Activated gamma-delta T cell treated with Interleukin-2 at 50 U/mL for 16 hours (primary cell): ENCODE measurements at places on chromosomes 1 and 21.

DNA sequence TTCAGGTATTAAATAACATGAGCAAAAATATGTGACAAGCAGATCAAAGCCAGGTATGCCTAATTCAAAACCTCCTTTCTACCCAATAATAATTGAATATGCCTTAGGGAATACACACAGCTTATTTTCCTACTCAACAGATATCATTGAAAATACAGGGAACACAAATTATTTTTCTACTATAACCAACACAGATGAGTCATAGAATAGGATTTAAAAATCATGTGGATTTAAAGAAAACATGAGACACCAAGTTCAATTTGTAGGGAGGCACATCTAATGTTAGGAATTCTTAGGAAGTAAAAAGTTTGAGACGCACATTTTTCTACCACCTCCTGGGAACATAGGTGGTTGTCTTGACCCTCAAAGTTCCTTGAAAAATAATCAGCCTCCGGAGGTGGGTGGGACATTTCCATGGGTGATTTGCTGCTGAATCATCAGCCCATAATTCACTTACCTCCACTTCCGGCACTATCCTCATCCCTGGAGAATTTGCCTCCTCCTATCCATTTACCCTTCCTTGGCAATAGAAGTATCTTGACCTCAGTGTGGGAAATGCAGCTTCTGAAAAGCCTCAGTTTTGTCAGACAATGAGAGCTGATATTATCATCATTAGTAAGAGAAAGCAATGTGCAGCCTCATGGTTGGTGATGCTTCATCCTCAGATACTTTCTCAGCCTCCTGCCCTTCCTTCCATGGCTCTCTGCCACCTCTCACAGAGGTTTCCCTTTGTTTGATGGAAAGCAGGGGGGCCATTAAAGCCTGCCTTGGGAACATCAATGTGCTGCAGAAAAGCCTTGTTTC, 33.5 kb upstream of the RGS4 start:
- no peak for DNase-seq

DNA sequence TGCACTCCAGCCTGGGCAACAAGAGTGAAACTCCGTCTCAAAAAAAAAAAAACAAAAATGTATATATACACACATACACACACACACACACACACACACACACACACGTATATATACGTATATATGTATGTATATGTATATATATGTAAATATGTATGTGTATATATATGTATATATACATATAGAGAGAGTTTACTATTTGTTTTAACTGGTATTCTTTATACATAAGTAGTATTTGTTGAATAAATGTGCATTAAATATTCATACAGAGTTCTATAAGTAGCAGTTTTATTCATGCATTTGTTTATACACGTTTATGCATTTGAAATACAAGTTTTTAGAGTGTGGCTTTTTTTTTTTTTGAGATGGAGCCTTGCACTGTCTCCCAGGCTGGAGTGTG, 113.6 kb downstream of the ZMYM4 start:
- no peak for DNase-seq

DNA sequence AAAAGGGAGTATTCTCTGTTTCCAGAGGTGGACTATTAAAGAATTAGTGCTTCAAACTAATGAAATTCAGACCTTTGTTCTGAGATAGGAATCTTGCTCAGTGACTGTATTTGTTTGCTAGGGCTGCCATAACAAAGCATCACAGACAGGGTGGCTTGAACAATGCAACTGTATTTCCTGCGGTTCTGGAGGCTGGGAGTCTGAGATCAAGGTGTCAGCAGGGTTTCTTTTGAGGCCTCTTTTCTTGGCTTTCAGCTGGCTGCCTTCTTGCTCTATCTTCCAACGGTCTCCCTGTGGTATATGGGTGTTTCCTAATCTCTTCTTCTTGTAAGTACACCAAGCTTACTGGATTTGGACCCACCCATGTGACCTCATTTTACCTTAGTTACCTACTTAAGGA, 264.6 kb upstream of the PROX1 start:
- no peak for DNase-seq

- no peak for DNase-seq
Measured at GRCh38 chr21:32768530-32768929, 3.0 kb downstream of the PAXBP1 start.

- DNase-seq, result no peak
Measured at GRCh38 chr1:201403359-201403758, 4.2 kb upstream of the LAD1 start.

- no peak for DNase-seq
Measured at GRCh38 chr1:165641231-165641987, 10.4 kb downstream of the MGST3 start.

DNA sequence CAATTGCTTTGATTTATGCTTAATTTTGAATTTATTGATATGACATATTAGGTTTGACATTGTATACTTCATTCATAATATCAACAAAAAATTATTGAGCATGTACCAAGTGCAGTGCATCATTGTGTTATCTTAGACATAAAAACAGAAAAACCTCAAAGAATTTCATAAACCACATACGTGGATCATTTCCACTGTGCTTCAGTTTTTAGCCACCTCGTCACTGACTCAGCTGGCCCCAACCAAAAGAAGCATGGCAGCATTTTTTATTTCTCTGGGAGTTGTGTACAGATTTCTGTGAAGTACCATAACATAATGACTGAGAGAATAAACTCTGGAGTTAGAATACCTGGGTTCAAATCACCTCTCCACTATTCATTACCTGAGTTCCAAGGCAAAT, 95.6 kb upstream of the C1orf87 start:
- no peak for DNase-seq

DNA sequence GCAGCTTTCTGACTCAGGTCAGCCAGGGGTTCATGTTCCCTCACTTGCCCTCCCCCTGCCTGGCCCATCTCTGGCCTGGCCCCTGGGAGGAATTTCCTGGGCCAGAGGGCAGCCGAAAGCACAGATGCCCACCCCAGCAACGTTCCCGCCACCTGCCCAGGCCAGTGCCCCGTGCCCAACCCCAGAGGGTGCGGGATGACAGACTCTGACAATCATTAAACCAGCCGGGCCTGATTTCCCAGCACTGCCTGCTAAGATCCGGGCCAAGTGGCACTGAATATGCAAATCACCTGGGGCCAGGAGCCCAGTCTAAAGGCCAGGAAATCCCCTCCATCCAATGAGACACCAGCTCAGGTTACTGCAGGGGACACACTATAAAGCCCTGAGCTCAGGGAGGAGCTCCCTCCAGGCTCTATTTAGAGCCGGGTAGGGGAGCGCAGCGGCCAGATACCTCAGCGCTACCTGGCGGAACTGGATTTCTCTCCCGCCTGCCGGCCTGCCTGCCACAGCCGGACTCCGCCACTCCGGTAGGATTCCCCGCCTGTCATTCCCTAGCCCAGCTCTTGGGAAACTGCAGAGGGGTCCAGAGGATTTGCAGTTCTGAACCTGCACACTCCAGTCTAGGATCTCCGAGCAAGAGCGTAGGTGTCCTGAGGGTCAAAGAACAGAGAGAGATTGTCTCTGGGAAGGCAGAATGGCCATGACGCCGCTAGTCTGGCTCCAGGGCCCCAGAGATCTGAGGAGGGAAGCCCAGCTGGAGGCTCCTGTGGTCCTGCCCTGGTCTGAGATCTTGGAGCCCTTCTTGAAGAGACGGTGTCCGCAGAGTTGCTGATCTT, at the start of gene ELF3:
Gene ELF3 (plus strand): TSS at position 408 of the 836 bp plus-strand sequence. CDS start 550 bp downstream, outside the sequence.
- no peak for DNase-seq

- DNase-seq, result no peak
Measured at GRCh38 chr1:215290018-215290417, 207.5 kb downstream of the KCNK2 start.

- no peak for DNase-seq
Measured at GRCh38 chr1:180027949-180028445, 73.4 kb downstream of the CEP350 start.

GRCh38 chr1:42449256-42449655, 6.6 kb downstream of the ZMYND12 start:
- no peak for DNase-seq

DNA sequence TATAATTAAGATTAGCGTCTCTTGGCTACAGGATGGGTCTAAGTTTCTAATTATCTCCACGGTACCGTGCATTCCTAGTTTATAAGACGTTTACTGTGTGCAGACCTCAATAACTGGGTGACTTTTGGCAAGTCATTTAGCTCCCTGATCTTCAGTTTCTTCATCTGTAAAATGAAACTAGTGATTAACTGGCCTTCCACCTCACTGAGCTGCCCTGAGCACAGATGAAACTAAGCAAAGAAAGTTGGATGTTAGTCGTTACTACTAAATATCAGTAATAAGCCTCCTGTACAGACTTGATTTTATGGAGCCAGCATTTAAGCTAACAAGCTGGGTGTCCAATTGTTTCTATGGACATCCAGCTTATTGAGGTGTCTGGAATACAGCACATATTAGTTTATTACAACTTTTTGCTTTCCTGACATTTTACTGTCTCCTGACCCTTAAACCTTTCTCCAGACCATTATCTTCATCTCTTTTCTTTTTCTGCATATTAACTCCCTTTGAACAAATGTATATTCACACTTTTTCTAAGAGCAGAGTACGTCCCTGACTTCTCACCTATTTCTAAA, 1.1 kb downstream of the CR2 start:
- no peak for DNase-seq

DNA sequence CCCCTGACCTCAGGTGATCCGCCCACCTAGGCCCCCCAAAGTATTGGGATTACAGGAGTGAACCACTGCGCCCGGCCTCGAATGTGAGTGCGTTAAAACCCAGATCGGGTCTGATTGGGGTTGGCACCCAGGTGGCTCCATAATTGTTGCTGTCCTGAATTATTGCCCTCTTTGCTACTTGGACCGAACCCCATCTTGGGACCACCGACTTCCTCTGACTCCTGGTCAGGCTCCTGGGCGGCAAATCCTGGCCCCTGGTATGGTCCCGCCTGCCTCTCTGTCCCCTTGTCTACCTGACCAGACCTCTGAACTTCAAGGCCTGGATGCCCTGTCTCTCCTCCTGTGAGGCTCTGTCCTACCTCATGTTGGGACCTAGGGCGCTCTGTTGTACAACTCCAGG, 32.8 kb downstream of the L1TD1 start:
- no peak for DNase-seq

- no peak for DNase-seq
Measured at GRCh38 chr1:161499099-161500039, 5.9 kb upstream of the FCGR2A start.

DNA sequence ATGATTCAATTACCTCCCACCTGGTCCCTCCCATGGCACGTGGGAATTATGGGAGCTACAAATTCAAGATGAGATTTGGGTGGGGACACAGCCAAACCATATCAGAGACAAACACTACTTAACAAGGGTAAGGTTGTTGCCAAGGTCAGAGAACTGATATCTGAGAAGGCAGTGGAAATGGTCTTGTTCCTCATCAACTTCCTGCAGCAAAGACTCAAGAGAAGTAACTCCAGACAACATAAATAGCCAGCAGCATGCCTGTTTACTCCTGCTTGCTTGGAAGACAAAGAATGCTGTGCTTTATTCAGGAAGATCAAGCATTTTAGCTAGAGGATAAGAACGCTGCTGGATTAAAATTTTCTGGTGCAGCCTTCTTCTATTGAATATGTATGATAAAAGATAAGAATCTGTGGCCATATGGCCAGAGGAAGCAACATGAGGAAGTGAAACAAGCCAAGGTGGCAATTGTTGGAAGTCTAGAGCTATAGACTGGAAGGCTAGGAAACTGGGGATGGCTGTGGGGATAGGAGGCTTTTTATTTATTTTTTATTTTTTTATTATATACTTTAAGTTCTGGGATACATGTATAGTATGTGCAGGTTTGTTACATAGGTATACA, 36.4 kb downstream of the DDAH1 start:
- DNase-seq, result no peak

DNA sequence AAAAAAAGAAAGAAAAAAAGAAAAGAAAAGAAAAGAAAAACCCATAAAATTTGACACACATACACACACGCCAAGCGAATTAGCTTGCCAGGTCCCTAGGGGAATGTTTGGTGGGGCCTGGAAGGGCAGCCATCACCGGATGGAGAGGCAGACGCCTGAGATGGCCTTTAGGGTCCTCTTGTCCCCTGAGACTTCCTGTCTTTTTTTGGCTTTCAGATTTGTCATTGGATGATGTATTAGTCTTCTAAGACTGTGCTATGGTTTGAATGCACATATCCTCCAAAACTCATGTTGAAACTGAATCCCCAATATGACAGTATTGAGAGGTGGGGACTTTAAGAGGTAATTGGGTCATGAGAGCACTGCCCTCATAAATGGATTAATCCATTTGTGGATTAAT, 211.8 kb downstream of the TOMM20 start:
- no peak for DNase-seq

GRCh38 chr1:54569339-54569738, 21.3 kb downstream of the ACOT11 start:
- no peak for DNase-seq

DNA sequence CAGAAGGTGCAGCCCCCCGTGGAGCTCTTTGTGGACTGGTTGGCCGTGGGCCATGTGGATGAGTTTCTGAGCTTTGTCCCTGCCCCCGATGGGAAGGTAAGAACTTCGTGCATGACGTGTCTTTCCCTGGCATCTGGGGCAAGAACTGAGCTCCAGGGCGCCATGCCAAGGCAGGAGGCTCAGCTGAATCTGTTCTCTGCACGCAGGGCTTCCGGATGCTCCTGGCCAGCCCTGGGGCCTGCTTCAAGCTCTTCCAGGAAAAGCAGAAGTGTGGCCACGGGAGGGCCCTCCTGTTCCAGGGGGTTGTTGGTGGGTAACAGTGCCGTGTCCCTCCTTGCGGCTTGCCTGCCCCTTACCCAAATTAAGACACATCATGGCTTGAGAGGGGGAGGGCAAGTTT, 27.7 kb downstream of the PADI3 start:
- DNase-seq, result no peak

GRCh38 chr1:182240085-182240484, 151.5 kb downstream of the GLUL start:
- DNase-seq, result no peak

DNA sequence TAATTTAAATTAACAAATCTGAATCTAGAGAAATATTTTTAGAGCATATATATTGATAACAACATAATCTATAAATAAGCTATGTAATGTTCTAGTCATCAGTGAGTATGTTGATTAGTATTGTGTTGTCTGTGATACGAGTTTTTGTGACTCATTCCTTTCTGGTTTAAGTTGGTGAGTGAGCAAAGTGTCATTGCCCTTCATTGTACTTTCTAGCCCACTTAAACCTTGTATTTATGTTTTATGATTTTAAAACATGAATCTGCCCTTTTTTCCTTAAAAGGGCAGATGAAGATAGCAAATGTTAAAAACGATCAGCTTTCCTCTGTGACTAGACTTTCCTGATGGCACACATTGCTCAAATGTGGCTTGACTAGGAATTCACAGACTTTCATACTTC, 38.5 kb downstream of the MACO1 start:
- DNase-seq, result no peak
